ENCODE measurements at places on chromosomes 7 and 10. TPM values are rescaled to one million over a fixed set of nuclear protein-coding genes. Genes with fewer than 3 reads are reported as not detected.

DNA sequence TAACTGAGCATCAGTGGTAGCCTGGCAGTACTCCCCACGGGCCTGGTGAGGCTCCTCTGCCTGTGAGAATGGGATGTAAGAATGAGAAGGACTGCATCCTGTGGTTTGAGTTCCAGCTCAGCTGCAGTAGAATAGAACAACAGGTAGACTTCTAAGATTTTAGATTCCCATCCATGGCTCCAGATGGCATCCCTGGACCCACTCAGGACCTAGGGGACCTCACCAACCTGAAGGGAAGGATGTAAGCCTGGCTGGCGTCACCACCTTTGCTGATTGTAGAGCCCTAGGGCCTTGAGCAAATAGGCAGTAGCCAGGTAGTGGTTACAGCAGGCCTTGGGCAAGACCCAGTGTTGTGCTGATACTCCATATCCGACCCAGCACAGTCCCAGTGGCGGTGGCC lies 9.6 kb upstream of the AOC1 start:
- no peak for ATAC-seq

GRCh38 chr10:62527019-62527827 lies 153.1 kb downstream of the ZNF365 start:
- peak; percentile 26 for ATAC-seq

GRCh38 chr10:65570143-65571010 lies 1355.5 kb upstream of the LRRTM3 start:
- peak; percentile 46 for ATAC-seq

DNA sequence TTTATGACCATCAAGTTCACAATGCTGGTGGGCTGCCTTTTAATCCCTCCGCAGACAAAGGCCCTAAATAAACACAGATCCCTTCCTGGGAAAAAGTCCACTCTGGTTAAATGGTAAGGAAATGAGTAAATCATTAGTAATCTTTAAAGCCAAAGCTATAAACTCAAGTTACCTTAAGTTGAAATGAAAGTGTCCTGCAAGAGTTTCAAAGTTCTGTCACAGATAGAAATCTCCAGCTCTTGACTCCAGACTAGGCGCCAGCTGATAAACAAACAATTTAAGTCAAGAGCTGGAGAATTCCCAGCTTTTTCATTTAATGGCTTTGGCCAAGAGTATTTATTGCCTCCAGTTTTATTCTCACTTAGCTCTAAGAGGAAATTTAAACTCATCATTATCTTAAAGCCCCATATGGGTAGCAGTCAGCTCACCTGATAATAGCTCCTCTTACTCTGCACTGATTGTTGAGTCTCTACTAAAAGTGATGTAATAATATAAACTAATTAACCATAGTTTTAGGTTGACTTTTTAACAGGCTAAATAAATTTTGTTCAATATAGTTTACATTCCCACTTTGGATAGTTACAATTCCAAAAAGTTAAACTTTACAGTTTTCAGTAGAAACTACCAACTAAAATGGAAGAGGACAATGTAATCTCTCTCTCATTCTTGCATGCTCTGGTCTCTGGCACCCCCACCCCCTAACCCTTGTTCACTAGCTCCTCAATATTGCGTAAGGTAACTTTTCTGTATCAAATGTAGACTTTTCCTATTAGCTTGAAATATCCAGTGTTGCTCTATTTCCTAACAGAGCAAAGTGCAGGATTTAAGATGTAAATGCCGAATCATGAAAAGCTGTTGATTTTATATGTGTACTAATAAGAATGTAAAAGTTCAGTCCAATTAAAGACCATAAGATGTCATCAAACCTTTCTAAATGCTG lies 56.1 kb downstream of the HIBADH start:
- ATAC-seq = no peak

DNA sequence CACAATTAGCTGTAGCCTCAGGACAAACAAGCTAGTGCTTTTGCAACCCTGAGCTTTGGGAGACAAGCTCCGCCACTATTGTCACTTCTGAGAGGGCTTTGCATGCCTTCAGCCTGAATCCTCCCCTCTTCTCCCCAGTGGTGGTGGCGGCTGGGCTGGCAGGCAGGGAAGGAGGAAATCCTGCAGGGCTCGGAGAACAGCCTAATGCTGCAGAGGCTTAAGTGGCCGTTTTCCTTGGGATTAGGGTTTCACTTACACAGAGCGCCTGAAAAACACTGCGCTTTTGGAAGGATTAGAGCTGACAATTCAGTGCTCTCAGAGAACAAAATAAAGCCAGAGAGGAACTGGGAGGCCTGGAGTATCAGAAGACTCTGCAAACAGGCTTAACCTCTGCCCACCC lies 71.3 kb downstream of the PAX2 start:
- no peak for ATAC-seq

Gene CLIP2
- total RNA-seq = 4.3 TPM
